ENCODE measurements at places on chromosomes 4 and X.
A peak's percentile ranks its signal among the peaks of the same experiment; 100 is the strongest.

DNA sequence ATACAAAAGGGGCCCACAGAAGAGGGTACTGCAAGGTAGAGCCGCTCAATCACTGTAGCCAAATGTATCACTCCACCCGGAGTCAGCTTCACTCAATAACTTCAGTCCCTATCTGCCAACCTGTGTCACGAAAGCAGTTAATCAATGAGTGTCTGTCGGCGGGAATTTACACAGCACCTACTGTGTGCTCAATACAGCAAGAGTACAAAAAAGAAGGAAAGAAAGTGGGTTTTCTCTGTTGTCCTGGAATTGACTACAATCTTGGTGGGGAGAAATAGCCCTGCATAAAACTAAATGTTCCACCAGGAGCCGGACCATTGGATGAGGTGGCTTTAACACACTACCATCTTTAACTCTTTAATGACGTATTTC lies 780 bp upstream of the NKRF start:
- no peak for DNase-seq

- no peak for DNase-seq
Measured at GRCh38 chr4:92101737-92102172, 202.0 kb upstream of the GRID2 start.

GRCh38 chr4:75107755-75108612 lies 175.1 kb downstream of the PARM1 start:
- no peak for DNase-seq

DNA sequence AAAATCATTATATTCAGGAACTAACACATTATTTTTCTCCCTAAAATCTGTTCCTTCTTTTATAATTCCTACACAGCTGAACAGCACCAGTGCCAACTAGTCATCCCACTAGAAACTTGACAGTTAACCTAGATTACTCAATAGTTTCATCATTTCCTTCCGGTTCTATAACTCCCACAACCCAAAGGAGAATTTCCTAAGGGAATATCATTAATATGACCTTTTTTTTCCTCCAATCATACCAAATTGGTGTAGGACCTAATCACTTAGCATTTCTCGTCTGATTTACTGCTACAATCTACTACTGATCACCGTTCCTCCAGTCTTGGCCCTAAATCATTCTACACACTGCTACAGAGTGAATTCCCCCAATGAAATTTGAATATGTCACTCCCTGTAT lies 45.9 kb downstream of the WDFY3 start:
- DNase-seq, result no peak

DNA sequence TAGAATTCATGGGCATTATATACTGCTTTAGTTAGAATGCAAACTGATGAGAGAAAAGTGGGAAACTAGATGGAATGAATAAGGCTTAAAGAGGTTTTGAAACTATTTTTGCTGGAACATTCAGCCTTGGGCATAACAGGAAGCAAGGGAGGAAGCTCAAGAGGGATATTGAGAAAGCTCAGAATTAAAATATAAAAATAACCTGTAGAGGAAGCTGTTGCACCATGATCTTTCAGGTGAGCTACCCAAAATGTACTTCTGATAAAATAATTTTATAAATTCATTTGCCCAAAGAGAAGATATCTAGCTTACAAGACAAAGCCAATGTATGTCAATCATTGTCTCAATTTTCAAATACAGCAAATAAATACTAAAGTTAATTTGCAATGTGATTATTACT lies 11.3 kb downstream of the GC start:
- DNase-seq, result no peak

DNA sequence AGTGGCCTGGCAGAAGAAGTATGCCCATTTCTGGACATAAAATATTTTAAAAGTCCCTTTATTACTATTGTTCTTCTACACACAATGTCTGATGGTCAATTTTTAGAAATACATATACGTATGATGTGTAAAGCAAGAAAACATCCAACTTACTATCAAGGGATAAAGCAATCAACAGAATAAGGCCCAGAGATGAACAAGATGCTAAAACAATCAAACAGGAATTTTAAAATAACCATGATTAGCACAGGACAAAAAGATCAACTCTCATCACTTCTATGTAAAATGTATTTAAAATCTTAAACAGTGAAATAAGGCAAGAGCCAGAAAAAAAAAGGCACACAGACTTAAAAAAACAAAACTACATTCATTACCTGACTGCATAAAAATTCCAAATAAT lies 60.9 kb downstream of the MTNR1A start:
- no peak for DNase-seq

GRCh38 chr4:23631255-23631950 lies 258.4 kb downstream of the PPARGC1A start:
- no peak for DNase-seq

DNA sequence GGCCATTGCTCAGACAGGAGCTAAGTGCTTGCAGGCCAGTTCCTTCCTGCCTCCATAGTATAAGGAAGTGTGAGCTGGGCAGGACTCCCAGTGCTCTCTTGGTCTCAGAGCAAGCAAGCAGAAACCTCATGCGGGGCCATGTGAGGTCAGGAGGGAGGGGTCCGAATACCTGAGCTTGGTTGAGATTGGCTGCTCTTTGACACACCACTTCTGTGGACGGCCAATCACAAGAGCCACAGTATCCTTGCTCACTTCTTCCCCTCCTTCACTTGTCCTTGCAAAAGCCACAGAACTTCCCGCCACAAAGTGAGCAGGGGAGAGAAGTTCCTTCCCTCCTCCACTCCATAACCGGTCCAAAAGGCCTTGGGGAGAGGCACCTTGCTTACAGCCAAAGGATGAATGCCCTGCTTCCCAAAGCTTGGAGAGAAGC lies 56.7 kb downstream of the PRPS1 start:
- DNase-seq, result no peak

- no peak for DNase-seq
Measured at GRCh38 chrX:115563633-115564162, 2.7 kb downstream of the PLS3 start.

DNA sequence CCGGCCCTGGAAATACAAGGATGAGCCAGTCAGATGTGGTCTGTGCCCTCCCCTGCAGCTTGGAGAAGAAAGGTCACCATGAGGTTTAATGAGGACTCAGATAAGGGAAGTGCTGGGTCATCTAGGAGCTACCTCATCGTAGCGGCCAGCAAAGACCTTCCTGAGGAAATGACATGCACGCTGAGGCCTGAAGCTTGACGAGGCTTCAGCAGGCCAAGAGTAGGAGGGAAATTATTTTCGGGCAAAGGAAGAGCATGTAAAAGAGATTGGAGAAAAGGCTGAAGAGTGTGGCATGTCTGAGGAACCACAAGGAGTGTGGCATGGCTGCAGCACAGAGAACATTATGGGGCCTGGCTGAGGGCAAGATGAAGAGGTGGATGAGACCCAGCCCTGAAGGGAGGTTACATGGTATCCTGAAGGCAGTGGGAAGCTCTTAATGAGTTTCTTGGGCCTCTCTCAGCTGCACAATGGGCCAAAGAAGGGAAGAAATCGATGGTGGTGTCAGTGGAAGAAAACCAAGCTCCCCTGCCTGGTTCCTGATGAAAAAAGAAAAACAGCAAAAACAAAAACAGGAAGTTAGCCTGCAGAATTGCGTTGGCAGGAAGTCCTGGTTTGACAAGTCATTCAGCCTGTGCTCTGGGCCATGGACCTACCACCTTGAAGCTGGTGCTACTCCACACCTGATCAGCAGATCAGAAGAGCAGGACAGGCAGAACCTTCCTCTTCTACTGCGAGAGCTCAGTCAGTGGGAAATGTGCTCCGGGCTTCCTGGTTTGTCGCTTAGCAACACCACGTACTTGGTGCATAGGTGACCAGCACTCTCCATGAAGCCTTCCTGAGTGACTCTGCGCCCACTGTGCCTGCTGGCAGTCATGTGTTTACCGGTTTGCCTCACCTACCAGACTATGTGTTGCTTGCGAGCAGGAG lies 134.5 kb upstream of the KLF3 start:
- DNase-seq, result peak; percentile 45

DNA sequence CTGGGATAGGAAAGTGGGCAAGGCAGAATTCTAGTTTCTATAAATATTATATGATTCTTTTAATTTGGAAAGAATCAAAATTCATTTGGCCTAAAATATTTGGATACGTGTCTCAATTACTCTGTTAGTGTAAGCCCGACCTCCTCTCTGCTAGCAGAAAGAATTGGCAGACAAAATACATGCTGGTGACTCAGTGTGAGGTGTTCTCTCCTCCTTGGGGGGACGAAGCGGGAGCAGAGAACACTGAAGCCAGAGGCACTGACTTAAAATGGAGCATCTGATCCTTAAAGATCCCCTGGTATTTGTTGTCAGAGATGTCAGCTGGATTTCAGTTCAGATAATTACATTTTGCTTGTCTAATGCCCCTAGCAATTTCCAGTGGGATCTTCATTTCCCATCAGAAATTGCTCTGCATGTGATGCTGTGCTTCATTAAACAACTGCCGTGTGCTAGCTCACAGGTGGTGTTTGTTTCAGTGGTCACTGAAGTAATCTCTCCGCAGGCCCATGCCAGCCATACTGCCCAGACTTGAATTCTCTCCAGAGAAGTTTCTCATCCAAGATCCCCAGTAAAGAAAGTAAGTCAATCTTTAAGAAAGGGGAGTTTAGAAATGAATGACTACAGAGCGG lies 188.7 kb upstream of the TLL1 start:
- DNase-seq, result no peak

DNA sequence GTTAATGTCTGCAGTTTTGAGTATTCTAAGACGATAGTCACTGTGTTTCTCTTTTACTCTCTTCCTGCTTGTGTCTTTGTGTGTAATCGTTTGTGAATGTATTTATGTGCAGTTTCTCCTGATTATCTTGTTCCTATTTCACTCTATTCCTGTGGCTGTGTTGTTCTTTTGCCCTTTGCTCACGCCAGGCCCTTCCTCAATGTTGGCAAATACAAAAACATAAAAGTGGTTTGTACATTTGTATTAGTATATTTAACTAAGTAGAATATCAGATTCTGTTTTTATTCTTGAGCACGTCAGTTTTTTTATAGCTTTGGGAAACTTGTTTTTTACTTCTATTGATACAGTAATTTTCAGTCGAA lies 107.6 kb upstream of the BMPR1B start:
- DNase-seq, result no peak

DNA sequence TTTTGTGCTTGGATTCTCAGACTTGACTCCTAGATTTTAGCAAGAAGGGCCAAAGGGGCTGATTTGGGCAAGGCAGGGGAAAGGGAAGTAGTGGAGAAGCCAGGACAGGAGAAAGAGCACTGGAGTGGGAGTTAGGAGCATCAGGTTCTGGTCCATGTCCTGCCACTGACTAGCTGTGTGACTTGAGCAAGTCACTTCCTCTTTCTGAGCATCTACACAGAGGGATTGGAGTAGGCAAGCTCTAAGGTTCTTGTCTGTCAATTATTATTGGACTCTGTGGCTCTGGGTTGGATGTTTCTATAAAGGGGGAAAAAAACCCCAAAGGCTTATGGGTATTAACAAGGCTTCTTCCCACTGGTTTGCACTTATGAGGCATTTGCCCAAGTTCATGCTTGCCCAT lies 24.4 kb downstream of the PLAC1 start:
- DNase-seq, result no peak

- DNase-seq, result no peak
Measured at GRCh38 chr4:80216100-80216761, 18.9 kb downstream of the PRDM8 start.

DNA sequence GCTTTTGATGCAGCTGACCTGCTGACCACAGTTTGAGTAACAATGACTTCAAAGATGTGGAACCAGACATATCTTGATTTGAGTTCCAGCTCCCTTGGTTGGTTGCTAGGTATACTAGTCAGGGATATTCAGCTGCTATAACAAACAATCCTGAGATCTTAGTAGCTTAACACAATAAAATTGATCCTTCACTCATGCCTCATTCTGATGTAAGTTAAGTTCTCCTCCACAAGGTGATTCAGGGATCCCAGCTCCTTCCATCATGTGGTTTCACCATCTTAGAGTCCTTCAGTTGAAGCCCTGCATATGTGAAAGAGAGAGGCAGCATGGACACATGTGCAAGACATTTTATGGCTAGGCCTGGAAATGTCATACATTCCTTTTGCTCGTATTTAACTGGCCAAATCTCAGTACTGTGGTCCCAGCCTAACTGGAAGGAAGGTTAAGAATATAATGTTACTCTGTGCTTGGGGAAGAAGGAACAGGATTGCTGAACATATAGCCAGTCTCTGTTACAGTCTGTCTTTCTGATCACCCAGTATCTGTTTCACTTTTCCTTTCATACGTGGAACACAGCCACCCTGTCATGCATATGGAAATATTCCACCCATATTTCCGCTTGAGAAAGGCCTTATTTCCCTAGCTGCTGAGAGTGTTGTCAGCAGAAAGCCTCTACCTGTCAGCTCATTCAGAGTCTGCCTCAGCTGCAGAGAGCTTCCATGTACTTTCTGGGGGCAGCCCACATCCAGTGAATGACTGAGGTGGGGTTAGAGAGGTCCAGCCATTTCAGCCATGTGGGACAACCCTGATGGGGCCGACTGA lies 7.1 kb downstream of the SMIM9 start:
- no peak for DNase-seq

GRCh38 chr4:7738458-7739076 lies 201.1 kb downstream of the AFAP1 start:
- no peak for DNase-seq

- no peak for DNase-seq
Measured at GRCh38 chrX:12269484-12269883, 131.2 kb downstream of the FRMPD4 start.

DNA sequence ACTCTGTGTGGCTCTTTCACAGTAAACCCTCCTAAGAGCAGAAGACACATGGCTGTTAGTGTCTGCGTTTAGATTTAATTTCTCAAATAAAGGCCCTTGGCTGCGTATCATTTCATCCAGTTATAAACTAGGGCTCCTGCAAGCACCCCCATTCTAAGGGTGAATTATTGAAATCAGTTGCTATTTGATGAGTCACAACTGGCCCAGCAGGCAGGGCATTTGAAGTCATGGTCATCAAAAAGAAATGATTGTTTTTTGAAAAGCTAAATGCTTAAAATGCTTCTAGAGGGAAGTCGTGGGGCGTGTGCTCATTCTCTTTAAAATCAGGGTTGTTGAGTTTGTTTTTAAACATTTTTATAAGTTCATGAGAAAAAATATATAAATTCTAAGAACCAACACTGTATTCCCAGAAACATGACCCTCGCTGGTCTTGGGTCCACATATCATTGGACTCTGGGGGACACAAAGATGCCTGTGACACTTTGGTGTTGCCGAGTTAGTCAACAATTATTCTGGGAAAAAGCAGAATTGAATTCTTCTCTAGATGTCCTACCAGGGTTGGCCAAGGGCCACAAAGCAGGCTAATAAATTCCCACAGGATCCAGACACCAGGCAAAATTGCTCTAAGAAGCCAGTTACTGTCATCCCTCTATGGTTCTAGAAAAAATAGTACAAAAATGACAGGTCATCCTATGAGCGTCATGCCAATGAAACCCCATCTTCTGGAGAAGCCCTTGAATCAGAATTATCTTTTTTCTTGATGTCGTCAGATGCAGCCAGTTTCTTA lies 99.5 kb upstream of the MYOZ2 start:
- no peak for DNase-seq

DNA sequence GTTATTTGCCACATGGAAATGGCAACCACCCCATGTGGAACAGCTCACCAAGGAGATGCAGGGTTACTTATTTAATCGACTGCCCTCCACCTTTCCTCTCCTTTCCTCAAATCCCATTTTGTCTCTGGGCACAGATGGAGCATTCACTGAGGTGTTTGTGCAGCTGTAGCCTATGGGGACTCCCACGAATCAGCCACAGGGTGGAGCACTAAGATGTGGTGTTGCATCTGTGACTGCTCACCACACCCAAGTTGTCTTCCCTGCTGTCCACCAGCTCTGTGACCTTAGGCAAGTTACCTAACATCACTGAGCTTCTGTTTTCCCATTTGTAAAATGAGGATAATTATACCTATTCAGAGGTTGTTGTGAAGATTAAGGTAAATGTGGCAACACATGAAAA lies 252.4 kb upstream of the CPEB2 start:
- DNase-seq, result no peak

- DNase-seq, result no peak
Measured at GRCh38 chr4:187663076-187663475, 332.5 kb upstream of the ZFP42 start.
